ENCODE measurements at places on chromosomes 3 and 15. TPM values are rescaled to one million over a fixed set of nuclear protein-coding genes. Genes with fewer than 3 reads are reported as not detected.

The GOLGA6D gene
- total RNA-seq = not detected

DNA sequence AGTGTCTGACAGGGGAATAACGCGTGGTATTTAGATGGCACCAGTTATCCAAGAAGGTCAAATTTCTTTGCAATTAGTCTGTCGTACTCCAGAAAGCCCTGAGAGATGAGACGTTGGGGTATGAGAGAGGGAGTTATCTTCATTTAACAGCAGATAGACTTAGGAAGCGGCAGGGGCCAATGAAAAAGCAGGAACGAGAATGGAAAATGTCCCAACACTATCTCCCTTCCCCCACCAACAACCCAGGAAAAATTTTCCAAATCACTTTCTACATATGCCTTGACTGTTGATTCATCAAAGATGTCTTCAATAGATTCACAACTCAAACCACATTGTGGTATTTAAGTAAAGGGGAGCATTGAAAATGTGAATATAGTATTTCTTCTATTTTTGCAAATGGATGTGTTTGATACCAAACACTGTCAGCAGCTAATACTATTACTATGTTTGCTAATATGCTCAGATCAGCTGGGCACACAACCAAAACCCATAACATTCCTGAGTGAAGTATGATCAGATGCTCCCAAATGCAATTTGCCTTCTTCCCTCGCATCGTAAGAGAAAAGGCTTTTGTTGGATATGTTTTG, 13.3 kb upstream of the GREM1 start:
- no peak for DNase-seq

DNA sequence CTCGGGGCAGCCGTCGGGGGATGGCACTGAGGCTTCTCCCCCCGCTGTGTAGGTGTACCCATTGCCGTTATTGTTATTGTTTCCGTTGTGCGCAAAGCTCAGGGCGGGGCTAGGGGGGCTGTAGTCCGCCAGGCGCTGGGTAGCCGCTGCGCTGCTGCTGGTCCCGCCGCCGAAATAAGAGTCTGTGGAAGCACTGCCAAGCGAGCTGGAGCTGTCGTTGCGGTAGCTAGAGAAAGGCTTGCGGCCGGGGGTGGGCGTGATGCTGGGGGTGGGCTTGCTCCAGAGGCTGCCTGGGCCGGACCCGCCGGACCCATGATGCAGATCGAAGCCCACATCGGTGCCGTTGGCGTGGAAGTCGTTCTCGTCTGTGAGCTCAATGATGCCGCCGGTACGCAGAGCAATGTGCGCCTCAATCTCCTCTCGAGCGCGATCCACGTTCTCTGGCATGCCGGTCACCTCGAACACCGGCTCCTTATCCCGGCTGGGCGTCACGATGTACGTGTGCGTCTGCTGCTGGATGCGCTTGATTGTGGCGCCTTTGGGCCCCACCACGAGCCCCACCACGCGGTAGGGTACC, 1.9 kb downstream of the MEX3B start:
- DNase-seq = no peak

- DNase-seq = no peak
Measured at GRCh38 chr3:114112696-114113095, 56.2 kb downstream of the QTRT2 start.

The ALG1L2 gene
- not detected for total RNA-seq

The AGTR1 gene
- not detected for total RNA-seq

The TMEM44 gene
- 13.2 TPM for total RNA-seq

GRCh38 chr3:151933234-151933853, 59.9 kb downstream of the SUCNR1 start:
- DNase-seq = no peak

GRCh38 chr3:183654727-183655126, 19.3 kb downstream of the KLHL24 start:
- no peak for DNase-seq

The RARRES1 gene
- total RNA-seq = not detected

DNA sequence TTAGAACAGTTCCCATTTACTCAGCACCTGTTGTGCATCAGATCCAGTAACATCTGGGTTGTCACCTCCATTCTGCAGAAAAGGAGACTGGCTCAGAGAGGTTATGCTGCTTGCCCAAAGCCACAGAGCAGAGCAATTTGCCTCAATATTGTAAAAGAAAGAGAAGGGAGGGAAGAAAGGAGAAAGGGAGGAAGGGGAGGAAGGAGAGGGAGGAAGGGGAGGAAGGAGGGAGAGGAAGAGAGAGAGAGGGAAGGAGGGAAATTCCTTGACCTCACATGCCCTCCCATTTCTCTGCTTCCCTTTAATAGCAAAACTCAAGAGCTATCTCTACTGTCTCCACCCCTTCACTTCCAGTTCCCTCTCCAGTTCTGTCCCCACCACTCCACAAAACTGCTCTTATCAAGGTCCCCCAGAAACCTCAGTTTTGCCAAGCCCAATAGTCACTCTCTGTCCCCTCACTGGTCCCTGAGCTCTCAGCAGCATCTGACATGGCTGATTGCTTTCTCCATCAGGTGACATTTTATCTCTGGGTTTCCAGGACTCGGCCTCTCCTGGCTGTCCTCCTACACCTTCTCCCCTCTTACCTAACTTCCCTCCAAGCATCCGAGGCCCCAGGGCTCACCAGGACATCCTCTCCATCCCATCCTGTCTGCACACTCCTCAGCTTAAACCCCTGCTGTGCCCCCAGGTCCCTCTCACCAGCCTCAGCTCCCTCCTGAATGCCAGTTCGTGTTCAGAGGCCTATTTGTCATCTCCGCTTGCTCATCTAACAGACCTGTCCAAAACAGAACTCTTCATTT, 104.7 kb upstream of the LINGO1 start:
- no peak for DNase-seq

The CHRD gene
- not detected for total RNA-seq

GRCh38 chr3:28678086-28678485, 329.5 kb upstream of the AZI2 start:
- no peak for DNase-seq

DNA sequence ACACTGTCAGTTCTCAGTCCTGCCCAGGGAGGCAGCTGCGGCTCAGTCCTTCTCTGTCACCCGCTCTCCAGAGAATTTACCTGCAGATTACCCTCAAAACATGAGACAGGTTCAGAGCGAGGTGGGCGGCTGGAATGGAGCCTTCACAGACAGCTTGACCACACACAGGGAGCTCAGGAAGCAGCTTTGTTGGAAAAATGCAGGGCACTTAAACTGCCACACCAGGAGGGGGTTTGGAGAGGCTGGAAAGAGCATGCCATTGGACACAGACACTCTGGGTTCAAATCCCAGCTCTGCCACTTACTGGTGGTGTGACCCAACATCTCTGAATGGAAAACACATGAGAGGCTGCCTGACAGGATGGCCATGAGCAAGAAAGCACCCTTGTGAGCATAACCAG, 290.8 kb upstream of the LRRFIP2 start:
- DNase-seq = no peak

GRCh38 chr15:91938136-91938535, 84.6 kb downstream of the SLCO3A1 start:
- no peak for DNase-seq

- no peak for DNase-seq
Measured at GRCh38 chr3:154098376-154098775, 22.8 kb upstream of the ARHGEF26 start.

The EFHB gene
- 1.5 TPM for total RNA-seq

DNA sequence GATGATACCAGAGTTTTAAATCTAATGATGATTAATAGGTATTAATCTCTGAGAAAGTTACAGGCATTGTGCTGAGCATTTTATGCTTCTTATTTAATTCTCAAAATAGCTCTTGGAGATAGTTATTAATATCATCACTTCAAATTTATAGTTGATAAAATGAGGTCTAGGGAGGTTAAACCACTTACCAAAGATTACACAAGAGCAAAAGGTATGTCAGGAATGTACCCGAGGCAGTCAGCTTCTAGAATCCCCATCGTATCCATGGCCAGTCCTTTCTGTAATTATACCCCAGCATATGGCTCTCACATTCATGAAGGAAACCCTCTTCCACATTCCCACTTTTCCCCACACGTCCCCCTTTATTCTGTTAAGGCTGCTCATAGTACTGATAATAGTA, 421.3 kb downstream of the PYDC2 start:
- DNase-seq = peak; percentile 8

The GABRA5 gene
- not detected for total RNA-seq

DNA sequence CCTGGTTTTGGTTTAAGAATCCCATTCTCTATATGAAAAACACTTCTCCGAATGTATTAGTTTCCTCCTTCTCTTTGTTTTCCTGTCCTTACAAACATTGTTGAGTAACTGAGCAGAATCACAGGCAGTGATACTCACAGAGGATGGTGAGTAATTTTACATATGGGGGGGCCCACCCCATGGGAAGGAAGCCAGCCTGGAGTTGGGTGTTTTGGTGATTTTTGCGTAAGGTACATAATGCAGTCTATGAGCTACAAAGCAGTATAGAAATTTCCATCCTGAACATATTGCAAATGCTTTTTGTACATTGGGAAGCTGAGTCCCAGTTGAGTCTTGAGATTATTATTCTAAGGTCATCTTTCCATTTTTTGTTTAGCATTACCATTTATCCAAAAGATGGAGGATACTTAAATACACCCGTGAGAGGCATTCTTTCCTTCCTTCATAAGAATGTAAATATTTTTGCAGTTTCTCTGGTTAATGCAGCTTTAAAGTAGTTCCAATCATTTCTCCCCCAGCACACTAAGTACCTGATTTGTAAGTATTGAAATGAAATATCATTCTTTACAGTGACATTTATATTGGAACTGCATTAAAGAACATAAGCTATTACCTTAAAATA, 476.8 kb downstream of the AGBL1 start:
- peak; percentile 40 for DNase-seq

DNA sequence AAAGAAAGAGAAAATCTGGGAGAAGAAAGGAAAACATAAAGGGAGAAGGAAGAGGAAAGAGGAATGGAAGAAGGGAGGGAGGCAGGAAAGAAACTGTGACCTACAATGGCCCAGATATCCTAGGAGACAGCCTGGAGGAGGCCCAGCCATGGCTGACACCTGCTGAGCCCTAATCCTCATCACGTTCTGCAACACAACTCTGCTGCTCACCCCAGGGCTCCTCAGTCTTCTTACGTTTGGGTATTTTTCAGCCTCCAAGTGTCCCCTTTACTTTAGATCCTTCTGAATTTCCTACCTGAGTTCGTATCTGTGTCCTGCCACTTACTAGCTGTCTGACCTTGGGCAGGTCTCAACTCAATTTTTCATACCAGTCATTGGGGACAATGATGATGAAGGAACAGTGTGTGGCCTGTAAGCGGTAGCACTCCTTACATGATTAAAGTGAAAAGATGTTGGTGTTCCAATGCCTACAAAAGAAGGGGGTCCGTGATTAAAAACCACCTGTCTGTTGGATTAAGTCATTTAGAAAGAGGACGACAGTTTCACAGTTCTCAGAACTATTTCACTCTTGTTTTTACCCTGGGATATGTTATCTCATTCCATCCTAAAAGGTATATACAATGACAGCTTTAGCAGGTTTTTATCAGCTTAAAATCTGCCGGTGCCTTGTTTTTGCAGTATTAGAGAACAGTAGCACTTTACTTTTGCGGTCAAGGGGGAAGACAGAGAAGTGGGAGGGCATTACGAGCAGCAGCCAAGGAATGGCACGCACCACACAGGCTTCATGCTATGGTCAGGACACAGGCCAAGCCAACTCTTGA, 47.4 kb downstream of the CCR4 start:
- DNase-seq = no peak

The FEZF2 gene
- not detected for total RNA-seq

The CLEC3B gene
- not detected for total RNA-seq

- no peak for DNase-seq
Measured at GRCh38 chr15:85518979-85519761, 138.8 kb downstream of the AKAP13 start.

- no peak for DNase-seq
Measured at GRCh38 chr3:123527046-123527445, 57.8 kb downstream of the HACD2 start.

The MESP2 gene
- total RNA-seq = not detected

DNA sequence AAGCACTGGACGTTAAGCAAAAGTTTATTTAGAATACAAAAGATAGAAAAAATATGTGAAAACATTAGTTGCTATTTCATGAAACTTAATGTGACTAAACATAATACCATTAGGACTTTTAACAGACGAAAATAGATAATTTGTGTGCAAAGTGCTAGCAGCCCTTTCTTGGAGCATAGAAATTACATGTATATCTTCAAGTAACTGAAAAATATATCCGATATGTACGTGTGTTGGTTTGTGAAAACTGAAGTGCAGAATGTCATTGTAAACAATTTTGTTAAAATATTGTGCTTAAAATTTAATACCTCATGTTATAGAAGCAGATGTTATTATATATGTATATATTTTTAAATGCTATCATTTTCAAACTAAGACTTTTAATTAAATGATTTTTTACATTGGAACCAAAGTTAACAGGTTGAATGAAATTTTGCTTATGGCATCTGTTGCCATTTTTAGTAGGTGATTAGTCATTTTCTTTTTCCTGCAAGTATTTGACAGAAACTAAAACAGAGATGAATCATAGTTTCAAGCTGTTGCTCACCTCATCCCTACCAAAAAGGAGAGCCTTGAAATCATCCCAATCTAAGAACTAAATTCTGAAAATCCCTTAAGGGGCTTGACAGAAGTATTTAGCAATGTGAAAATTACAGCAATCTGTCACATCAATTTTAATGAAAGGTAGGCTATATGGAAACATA, 334.8 kb downstream of the NAALADL2 start:
- DNase-seq = peak; percentile 72

- no peak for DNase-seq
Measured at GRCh38 chr3:128489674-128489926, 3.4 kb downstream of the GATA2 start.

The SI gene
- total RNA-seq = not detected

- DNase-seq = no peak
Measured at GRCh38 chr3:195140816-195141793, 129.9 kb downstream of the XXYLT1 start.

DNA sequence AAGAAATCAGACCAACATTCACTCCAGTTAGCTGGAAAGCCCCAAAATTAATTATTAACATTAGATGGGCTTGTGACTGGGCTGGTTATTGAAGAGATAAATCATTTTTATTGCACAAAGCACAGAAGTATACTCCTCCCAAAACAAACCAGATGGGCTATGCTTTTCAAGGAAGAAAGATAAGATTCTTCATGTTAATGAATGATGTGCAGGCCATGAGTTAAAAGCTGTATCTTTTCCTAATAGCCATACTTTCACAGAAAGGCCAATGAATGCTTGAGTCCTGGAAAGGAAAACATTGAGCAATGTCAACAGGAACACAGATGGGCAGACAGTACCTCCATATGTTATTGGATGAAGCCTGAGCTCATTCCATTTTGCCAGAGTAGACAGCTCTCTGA, 55.4 kb downstream of the OCA2 start:
- no peak for DNase-seq

The SMAD3 gene
- total RNA-seq = 26.1 TPM
